Activated naive CD8-positive, alpha-beta T cell treated with anti-CD3 and anti-CD28 coated beads, Interleukin-2, amount 50 U/mL, for 24 hours (primary cell): ENCODE measurements at places on chromosomes 3 and 15.
A peak's percentile ranks its signal among the peaks of the same experiment; 100 is the strongest.

GRCh38 chr15:62888623-62889022 is 153.9 kb upstream of the TPM1 start:
- DNase-seq, result no peak

GRCh38 chr3:33746416-33747116 is 28.5 kb upstream of the CLASP2 start:
- no peak for DNase-seq

DNA sequence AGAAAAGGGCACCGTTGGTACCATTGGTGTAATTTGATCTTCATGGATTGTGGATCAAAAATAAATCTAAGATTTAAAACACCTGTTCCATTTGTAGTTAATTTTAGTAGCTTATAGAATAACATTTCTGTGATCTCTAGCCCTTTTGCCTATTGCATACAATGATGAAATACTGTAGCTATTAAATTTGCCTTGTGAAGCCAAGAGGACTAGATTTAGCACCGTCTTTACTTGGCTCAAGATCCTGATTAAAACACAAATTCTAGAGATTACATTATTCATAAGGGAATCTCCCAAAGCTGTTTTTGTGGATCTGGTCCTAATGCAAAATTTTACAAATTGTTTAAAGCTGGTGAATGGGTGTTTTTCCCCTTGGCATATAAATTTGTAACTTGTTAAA is 8.2 kb downstream of the TBC1D23 start:
- DNase-seq, result no peak

GRCh38 chr3:19331931-19332330 is 183.6 kb downstream of the KCNH8 start:
- DNase-seq, result no peak

GRCh38 chr3:97822359-97822775 is 556 bp downstream of the CRYBG3 start:
- peak; percentile 16 for DNase-seq

DNA sequence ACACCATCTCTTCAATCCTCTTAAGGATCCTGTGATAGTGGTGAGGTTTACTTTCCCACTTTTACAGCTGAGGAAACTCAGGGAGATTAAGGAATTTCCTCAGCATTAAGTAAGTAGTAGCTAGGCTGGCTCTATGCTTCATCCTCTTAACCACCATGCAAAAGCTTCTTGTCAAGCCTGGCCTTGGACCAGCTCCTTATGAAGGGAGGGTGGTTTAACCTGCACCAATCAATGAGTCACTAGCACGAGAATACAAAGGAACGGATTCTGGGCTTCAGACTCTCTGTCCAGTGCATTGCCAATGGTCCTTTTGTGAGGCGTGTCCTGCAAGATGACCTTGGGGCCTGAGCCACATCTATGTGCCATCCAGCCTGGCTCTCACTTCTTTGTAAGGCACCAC is 202.0 kb upstream of the CFAP20DC start:
- DNase-seq, result no peak

- peak; percentile 12 for DNase-seq
Measured at GRCh38 chr3:128482666-128483656, 10.0 kb downstream of the GATA2 start.

- DNase-seq, result no peak
Measured at GRCh38 chr15:39273717-39274411, 307.0 kb upstream of the THBS1 start.

GRCh38 chr15:72782274-72783003 is 1.1 kb downstream of the ADPGK start:
- DNase-seq, result no peak

DNA sequence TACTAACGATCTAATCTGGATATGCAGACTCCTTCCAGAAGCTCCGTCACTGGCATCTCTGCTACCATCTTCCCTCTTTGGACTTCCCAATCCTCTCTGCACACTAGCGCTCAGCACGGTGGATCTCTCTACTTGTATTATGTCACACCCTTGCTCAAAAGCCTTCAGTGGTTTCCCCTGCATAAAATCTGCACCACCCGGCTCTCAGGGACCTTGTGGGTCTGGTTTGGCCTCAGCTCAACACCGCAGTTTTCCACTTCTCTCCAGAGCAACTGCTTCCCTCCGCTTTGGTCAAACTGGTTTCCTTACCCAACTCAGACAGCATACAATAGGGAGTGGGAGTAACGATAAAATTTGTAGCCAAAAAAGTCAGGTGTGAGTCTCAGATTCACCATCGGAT is 30.7 kb upstream of the HES1 start:
- DNase-seq, result no peak

GRCh38 chr15:27396521-27396920 is 425.5 kb downstream of the GABRG3 start:
- no peak for DNase-seq

- no peak for DNase-seq
Measured at GRCh38 chr3:98884675-98885371, 16.7 kb downstream of the DCBLD2 start.
